ENCODE measurements at places on chromosomes 16 and 17.
A peak's percentile ranks its signal among the peaks of the same experiment; 100 is the strongest.

DNA sequence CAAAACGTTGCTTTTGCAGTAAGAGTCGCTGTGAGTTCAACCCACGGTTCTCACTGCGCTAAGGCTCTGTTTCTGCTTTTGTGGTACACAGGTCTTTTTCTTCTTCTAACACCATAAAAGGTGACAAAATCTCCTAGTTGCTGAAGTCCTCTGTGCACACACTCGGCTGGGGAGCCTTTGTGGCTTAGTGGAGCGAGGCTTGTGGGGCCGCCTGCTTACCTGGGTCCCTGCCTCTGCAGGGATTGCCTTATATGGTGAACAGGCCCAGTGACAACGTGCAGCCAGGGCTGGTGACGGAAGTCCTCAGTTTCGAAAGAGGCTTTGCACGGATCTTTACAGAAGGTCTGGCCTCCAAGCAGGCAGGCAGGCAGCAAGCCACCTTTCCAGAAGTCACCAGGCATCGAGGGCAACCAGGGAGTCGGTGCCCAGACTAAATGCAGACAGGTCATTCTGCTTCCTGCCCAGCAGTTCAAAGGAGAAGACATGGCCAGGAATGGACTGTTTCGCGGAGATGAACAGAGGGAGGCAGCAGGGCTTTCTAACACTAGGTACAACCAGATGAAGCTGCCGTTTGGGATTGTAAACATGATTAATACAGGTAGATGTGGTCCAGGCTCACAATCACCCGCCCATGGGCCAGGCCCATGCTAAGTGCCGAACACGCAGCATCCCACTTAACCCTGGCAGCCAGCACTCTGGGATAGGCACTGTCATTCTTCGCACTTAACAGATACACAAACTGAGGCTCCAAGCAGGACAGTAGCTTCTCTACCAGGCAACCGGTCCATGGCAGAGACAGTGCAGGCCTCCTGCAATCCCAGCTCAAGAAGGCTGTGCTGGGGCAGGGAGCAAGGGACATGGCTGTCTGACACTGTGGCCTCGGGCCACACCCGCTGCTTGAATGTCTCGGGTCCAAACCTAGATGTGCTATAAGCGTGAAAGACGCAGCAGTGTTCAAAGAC is 10.7 kb upstream of the MEAK7 start:
- peak; percentile 88 for DNase-seq

GRCh38 chr17:2849327-2849670 is 53.1 kb downstream of the RAP1GAP2 start:
- DNase-seq: no peak

GRCh38 chr16:12188935-12189249 is 212.4 kb downstream of the SNX29 start:
- DNase-seq: no peak

GRCh38 chr17:63774969-63775265 is 947 bp downstream of the DDX42 start:
- peak; percentile 56 for DNase-seq

DNA sequence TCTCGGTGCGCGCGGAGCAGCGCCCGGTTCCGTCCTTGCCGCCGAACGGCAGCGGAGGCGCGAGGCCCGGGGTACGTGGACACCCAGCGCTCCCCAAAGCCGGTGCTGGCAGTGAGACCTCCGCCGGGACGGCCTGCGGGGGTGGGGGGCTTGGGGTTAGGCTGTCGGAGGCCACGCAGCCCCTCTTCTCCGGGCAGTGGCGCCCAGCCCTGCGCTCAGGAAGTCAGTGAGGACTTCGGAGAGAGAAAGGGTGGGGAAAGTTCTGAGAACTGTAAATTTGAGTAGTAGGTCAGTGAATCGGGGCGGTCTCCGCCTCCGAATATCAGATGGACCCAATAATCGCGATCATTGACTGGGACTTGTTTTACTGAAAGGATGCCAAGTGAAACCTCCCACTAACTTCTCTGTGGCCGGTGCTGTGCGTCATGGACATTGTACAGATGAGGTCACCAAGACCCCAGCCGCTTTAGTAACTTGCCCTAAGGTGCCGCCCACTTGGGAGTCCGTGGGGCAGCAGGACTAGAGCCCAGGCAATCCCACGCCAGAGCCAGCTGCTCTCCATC is 468 bp downstream of the IL4R start:
- DNase-seq: peak; percentile 60

- DNase-seq: peak; percentile 63
These were observed 42.4 kb downstream of the RAI1 start for GRCh38 chr17:17723354-17724261.

- no peak for DNase-seq
These were observed 1483.7 kb upstream of the GOT2 start for GRCh38 chr16:60217787-60218186.

DNA sequence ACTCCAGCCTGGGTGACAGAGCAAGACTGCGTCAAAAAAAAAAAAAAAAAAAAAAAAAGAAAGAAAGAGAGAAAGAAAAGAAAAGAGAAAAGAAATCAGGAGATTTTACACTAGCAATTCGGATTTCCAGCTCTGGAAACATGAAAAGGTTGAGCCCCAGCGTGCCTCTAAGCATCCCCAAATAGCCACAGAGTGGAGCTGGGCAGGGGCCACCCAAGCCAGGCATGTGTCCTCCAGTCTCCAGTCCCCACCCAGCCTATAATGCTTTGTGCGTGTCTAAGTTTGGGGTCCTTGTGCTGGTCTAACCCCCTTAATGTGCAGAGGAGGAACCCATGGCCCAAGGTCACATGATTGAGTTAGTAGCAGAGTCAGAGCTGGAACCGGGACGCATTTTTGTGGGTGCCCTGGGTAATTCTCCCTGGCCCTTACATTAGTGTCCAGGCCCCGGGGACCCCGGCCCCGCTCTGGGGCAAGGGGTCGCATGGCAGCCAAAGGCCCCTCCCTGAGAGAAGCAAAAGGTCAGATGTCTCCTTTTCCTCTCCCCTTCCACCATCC is 19.9 kb downstream of the ADAM11 start:
- no peak for DNase-seq

DNA sequence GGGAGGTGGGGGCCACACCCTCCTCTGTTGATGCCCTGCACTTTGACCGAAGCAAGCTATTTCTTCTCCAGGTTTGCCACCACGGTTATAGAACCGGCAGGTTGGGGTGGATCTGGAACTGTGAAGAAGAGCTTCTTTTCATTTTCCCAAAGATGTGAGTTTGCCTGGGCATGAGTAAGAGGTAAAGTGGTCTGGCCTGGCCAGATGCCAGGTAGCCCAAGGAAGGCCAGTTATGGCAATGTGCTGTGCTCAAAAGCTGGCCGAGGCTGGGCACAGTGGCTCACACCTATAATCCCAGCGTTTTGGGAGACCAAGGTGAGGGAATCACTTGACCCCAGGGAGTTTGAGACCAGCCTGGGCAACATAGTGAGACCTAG is 18.7 kb downstream of the ATP6V0D1 start:
- no peak for DNase-seq

DNA sequence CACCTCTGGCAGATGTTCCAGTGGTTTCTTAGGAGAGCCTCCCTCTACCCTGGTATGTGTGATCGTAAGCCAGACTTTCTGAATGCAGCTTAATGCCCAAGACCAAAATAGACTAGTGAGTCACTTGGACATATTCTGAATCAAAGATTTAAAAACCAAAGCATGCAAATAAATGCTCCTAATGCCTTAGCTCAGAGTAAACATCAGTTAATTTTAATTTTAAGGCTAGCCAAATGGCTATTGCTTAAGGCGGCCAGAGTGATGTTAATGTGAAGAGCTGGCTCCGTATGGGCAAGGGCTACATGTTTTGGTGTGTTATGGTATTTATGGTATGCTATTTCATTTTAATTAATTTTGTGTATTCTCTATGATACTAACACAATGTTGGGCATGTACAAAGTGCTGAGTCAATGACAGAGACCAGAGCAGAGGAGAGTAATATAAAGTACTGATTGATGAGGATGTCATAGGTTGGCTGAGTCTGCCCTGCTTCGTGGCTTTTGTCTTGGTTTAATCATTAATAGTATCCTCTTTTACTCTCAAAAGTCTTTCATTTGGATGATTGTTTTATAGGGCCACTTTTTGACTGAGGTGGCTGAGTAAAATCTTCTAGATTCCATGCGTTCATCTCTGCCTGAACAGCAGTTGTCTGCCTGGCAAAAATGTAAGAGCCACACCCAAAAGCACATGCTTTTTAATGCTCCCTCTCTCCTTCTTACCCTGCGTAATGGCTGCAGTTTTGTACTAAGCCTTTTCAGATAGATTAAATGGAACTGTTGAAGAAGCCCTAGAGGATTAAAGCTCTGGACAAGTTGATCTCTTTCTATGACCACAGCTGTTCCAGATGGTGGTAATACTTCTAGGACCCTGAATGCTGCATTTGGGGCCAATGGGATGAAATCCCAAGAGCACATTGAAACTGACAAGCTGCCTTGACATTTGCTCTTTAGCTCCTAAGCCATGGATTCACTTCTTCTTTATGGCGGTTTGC is 59.6 kb downstream of the MAP2K6 start:
- no peak for DNase-seq

- no peak for DNase-seq
These were observed 86.2 kb upstream of the SIAH1 start for GRCh38 chr16:48471435-48471834.

- DNase-seq: peak; percentile 45
These were observed 1.0 kb downstream of the RSPRY1 start for GRCh38 chr16:57186872-57187854.

GRCh38 chr17:59757043-59757442 is 49.6 kb downstream of the VMP1 start:
- no peak for DNase-seq

GRCh38 chr17:77437017-77437416 is 296.2 kb downstream of the SEC14L1 start:
- peak; percentile 51 for DNase-seq

DNA sequence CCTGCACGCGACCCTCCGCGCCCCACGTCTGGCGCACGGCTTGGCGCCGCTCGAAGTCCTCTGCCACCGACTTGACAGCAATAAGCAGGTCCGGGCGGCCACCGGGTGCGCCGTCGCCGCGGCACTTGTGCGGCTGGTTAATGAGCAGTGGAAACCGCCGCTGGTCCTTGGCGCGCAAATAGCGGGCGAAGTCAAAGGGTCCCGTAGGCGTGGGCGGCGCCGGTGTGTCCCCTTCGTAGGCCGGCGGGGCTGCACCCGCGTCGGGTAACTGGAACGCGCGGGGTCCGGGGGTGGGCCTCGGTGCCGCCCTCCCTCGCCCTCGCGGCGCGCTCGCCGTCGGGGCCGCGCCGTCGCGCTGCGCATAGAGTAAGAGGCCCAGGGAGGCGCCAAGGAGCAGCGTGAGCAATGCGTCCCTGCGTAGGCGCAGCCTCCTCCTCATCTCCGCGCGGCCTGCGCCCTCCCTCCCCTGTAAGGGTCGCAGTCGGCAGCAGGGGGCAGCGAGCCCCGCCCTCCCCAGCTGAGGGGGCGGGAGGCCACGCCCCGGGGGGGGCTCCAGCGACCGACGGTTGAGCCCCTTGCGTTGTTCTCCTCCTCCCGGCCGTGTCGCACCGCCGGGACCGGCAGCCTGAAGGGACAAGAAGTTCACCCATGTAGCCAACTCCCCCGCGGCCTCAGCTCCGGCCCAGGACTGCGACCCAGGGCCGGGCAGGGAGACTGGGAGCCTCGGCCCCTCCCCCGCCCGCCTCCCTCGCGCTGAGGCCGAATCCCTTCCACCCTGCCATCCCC is 558 bp downstream of the B3GNT9 start:
- peak; percentile 31 for DNase-seq

- DNase-seq: no peak
These were observed 14.2 kb downstream of the KIF1C start for GRCh38 chr17:5011928-5012327.

DNA sequence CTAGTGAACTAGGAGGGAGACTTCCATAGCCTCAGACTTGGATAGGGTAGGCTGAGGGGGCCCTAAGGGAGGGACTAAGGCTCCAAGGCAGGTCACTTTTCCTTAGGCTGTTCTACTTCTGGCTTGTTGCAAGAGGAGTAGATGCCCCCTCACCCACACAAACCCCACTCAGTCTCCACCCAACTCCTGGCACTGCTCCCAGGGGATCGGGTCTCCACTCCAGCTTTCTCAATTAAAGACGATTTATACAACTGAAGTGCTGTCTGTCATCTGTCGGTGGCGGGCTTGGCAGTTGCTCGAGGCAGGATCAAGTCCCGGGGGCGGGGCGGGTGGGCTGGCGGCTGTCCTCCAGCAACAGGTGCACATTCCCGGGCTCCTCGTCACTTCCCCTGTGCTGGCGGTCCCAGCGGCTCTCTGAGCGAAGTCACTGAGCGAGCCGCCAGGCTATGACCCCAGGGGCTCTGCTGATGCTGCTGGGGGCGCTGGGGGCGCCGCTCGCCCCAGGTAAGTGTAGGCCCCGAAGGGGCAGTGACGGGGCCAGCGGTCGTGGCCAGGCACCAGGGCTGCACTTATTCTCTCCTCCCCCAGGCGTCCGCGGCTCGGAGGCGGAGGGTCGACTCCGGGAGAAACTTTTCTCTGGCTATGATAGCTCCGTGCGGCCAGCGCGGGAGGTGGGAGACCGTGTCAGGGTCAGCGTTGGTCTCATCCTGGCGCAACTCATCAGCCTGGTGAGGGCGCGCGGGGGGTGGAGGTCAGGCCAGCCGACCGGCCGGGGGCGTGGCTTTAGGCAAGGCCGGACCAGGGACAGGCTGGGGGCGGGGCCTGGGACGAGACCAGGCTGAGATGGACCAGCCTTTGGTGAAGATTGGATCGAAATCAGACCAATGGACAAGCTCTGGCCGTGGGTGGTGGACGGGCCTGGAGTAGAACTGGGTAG is at the start of gene CHRNB1:
Gene CHRNB1 (plus strand): TSS at position 380 of the 937 bp plus-strand sequence. CDS start 67 bp downstream, at position 447.
- DNase-seq: no peak

DNA sequence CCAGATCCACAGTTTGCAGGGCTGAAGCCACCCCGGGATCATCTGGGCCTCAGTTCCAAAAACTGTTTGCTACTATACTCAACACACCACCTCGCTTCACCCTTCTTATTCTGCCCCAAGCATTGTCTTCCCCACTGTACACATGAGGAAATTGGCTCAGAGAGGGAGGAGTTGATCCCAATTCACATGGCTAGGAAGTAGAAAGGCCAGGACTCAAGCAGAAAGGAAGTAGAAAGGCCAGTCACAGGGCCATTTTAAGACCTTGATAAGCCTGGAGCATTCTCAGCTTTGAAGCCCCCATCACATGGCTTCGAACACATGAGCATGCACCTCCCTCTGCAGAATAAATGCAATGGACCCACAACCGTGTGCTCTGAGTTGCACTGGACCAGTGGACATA is 7.7 kb upstream of the PRSS22 start:
- DNase-seq: no peak

Measured in NB4 (cell line).